ENCODE measurements at places on chromosomes 7 and 10.

- DNase-seq = no peak
These were observed 36.9 kb downstream of the ZNRF2 start for GRCh38 chr7:30321089-30321881.

GRCh38 chr10:31867646-31868045, 61.0 kb downstream of the ARHGAP12 start:
- no peak for DNase-seq

DNA sequence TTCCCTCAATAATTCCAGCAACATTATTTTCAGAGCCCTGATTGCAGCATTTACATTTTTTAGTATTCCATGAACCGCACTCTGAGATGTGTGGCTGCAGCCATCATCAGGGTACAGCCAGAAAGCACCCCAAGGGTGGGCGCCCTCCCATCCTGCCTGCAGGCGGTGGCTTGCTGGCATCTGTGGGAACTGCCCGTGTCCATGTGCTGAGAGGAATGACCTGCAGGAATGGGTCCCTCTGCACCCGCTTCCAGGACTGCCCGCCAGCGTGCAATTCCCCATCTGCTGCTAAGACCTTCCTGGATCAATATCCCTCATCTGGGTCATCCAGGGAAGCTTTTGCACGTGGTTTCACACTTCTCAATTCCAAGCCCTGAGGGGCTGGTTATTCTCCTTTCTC, 32.8 kb upstream of the NUB1 start:
- DNase-seq = no peak

- no peak for DNase-seq
These were observed 28.8 kb upstream of the CHST15 start for GRCh38 chr10:124122211-124122610.

DNA sequence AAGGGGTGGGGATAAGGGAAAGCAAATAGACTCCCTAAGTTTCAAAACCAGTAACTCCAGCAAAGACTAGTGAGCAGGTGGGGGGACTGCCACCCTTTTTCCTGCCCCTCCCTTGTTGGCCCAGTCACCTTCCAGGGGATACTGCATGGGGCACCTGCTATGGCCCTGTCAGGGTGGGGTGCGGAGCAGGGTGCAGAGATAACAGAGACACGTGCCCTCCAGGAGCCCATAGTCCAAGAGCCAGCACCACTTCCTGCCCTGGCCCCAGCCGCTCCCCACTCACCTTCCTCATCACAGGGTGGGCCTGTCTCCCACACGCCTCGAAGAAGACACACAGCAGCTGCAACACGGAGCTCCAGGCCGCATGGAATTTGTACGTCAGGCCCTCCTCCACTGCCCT, 20.6 kb downstream of the RRP12 start:
- DNase-seq = no peak

DNA sequence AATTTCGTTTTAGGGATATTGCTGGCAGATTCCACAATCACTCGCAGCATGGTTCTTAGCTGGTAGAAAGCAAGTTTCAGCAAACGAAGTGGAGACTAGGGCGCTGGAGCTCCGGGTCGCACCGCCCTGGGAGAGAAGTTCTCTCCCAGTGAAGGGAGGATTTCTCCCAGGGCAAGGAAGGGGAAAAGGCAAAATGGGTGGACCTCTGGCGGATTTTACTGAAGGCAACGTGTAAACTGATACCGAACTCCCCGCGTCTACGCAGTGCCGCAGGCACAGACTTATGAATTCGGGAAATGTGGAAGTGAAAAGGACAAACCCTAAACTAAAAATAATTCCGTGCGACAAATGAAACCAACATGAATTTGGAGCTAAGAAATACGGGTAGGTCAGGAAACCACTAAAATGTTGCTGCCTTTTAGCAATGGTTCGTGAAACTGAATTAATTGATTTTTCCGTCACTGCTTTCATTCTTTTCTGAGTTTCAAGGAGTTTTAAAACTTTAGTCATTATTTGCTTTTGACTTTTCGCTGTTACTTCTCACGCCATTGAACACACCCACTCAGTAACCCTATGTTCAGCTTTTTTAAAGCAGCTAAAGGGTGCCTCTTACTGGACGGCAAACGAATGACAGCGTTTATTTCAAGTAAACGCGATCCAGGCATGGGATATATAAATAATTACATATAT, at the start of gene MYOF:
MYOF (minus strand) TSS at position 190 of the 690 bp plus-strand sequence; CDS start at position 50, 140 bp downstream.
- DNase-seq = no peak

- DNase-seq = no peak
These were observed at the start of gene MEOX2 for GRCh38 chr7:15686295-15686956. MEOX2 (minus strand) TSS chr7:15686683; CDS start chr7:15686402, 281 bp downstream.

GRCh38 chr7:34452363-34452762, 205.7 kb upstream of the NPSR1 start:
- no peak for DNase-seq

DNA sequence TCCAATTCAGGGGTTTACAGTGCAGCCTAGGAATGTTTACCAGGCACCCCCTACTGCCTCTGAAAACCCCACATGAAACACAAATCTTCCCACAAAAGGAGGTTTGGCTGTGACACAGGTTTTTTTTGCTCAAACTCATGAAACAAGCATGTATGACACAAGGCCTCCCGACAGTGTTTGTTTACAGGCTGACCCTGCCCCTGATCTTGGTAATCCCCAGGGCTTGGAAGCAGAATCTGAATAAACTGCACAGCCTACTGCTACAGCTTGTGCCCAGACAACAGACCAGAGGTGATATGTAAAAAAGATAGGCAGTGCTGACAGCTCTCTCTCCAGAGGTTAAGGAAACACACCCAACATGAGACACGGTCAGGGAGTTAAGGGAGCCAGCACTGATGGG, 184.2 kb downstream of the KMT2E start:
- DNase-seq = no peak

DNA sequence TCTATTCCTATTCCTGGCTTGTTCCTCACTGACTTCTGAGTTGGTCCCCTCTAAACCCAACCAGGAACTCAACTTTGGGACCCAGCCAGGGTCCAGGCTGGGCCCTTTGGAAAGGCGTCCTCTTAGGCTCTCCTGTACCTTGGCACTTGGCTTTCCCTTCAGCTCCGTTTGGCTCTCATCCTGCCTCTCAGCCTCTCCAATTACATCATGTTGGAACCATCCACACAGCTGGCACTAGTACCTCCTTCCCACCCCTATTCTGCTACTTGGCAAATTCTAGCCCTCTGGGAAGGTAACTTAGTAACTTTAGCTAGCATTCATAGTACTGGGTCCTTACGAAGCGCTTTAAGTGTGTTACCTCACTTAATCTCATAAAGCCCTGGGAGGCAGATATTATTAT, 205.3 kb upstream of the HABP2 start:
- DNase-seq = no peak

DNA sequence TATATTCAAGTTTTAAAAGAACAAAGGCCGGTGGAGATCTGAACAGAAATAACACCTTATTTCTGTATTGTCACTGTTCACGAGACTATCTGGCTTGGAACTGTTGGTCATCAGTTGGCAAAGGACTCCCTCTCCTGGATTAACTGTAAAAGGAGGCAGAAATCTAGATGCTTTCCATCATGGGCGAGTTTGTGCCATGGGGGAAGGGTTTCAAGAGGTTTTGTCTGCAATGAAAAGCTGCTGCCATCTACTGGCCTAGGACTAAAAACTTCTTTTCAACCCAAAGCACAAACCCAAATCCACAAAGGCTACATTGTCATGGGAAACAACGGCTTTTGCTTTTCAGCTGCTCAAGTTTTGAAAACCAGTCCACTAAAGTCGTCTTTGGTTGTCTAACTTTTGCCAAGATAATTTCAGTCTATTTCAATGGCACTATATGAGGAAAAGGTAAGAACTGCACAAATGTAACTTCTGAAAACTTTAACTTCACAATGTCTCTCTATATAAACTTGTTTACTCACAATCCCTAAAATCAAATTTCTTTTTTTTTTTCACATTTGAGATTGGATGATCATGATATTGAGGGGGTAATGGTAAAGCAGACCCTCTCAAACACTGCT, 196.8 kb downstream of the SKAP2 start:
- peak; percentile 16 for DNase-seq

- no peak for DNase-seq
These were observed 180.8 kb downstream of the MAD1L1 start for GRCh38 chr7:2051707-2052656.

DNA sequence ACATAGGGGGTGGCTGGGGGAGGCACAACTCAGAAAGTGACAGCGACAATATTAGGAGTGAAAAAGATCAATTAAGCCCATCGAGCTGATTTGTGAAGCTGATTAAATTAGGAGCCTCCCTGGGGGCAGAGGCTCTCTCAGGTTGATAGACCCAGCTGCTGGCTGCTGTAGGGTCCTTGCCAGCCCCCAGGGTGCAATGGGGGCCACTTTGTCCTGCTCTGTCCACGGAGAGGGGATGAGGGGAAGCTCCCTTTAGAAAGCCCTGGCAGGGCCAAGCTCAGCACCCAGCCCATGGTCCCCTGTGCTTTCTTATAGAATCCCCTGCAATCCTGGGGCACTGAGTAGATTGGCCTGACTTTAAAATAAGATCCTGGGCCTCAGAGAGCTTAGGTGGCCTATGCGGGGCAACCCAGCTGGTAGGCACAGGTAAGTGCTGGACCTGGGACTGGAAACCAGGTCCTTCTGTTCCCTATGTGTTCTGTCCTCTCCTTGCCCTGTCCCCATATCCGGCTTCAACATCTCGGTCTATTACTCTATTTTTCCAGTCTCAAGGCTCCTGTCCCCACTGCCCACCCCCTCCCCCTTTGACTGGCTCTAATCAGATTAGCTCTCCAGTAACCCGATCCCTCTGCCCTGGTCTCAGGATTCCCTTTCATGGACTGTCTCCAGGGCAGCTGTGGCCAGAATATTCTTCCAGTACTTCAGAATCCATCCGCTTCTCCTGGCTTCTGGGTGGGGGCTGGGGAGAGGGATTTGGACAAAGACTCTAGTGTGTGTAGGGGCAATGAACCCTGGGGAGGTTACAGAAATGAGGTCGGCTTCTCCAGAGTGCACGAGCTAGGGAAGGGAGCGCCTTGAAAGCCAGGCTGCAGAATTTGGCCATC, 259.6 kb downstream of the RPS24 start:
- no peak for DNase-seq

DNA sequence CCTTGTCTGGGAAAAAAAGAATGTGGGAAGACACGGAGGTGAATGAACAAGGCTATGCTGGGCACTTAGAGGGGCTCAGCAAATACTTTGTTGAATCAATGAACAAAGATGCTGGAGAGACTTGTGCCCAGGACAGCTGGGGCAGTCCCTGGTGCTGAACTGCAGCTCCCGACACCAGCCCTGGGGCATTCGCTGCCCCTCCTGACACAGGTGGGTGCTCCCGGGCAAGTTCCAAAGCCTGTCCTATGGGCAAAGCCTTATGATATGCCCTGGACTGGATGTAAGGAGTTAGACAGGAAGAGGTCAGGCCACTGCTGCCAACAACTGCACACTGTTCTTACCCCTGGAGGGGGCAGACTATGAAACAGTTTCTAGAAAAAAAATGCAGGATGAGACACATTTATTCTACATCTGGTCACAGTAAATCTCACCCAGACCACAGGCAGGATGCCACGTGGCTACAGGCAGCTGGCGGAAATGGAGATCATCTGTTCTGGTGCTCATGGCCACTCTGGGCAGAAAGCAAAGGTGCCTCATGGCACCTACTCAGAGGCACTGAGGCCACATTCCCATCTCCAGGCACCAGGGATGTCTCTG, 21.9 kb upstream of the FRAT2 start:
- DNase-seq = peak; percentile 12

DNA sequence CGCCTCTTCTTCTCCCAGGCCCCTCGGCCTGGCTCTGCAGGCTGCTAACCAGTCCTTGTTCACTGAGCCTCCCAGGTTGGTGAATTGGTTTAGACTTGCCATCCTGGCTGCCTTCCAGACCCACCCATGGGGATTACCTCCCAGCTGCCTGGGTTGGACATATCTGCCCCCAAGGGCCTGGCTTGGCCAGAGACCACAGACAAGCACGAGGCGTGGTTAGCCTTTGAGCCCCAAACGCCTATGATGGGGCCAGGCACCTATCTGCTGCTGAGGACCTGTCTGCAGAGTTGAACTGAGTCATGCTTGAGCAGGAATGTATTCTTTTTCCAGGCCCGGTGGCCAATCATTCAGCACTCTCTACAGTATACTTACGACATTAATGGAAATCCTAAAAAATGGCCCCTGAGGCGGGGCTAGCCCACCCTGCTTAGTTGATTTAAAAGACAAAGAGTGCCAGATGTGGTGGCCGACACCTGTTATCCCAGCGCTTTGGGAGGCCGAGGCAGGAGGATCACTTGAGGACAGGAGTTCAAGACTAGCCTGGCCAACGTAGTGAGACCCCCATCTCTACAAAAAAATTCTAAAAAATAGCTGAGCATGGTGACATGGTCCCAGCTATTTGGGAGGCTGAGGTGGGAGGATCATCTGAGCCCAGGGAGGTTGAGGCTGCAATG, 361.5 kb downstream of the FRMD4A start:
- no peak for DNase-seq

GRCh38 chr10:94524146-94524545, 21.4 kb upstream of the HELLS start:
- DNase-seq = no peak

DNA sequence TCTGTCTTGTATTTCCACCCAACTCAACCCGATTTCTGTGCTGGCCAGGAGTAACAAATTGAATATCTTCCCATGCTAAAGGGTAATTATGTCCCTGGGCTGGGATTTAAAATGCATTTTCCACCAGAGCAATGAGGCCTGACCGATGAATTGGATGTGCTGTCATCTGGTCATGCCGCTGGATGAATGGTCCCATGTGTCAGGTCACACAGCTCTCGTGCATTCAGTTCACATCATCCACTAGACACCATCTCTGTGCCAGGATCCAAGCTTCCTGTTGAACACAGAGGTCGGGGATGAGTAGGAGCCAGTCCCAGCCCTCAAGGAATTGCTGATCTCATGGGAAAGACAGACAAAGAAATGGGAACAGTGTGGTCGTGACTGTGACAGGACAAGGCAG, 200.8 kb downstream of the ADRA2A start:
- DNase-seq = no peak

DNA sequence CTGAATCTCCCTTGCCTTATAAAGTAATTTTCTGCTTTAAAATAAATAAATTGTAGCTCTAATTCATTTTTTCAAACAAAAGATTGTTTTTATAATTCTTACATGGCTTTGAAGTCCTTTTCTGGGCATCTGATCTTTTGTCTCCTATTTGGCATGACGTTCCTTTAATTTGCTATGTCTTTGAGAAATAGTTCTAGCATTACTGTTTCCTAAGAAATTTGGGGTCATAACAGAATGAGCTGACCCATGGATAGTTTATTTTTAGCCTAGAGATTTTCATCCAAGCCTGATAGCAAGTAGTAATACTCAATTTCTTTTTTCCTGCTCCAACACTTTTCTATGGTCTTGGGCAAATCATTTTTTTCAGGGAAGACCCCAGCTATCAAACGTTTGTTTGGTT, 31.4 kb downstream of the CCDC71L start:
- no peak for DNase-seq

GRCh38 chr10:48538611-48539010, 66.3 kb downstream of the ARHGAP22 start:
- DNase-seq = no peak

- DNase-seq = no peak
These were observed 86.6 kb upstream of the INSYN2A start for GRCh38 chr10:127283017-127283416.

GRCh38 chr7:96183163-96183670, 138.7 kb downstream of the SLC25A13 start:
- DNase-seq = no peak

- no peak for DNase-seq
These were observed 55.2 kb upstream of the DKK1 start for GRCh38 chr10:52258799-52259425.

- DNase-seq = no peak
These were observed 336.6 kb downstream of the HPSE2 start for GRCh38 chr10:98899018-98899417.
